Thymus (tissue), 14 donors: ENCODE measurements at places on chromosomes 12 and 14. TPM values are rescaled to one million over a fixed set of nuclear protein-coding genes. Genes with fewer than 3 reads are reported as not detected.

DNAH10 gene
- total RNA-seq = 0.47 TPM

PROX2 gene
- 0.14 TPM for total RNA-seq

ARMH4 gene
- total RNA-seq = 1.6 TPM

GLIPR1L1 gene
- not detected for total RNA-seq

CFAP54 gene
- 0.28 TPM for total RNA-seq

SLC25A47 gene
- not detected for total RNA-seq

DNAAF2 gene
- total RNA-seq = 7.3 TPM

LRP1-AS gene
- total RNA-seq = not detected

NANOG gene
- total RNA-seq = 0.05 TPM

JDP2 gene
- total RNA-seq = 4.3 TPM

OTOGL gene
- 0.42 TPM for total RNA-seq

TAS2R20 gene
- 0.76 TPM for total RNA-seq

FGF6 gene
- not detected for total RNA-seq

GABARAPL1 gene
- total RNA-seq = 19.1 TPM

KRT83 gene
- total RNA-seq = 0.33 TPM

DEGS2 gene
- total RNA-seq = 0.38 TPM

BCL7A gene
- total RNA-seq = 24.3 TPM

GDF3 gene
- total RNA-seq = 0.24 TPM

ESR2 gene
- total RNA-seq = 0.52 TPM

CD27 gene
- total RNA-seq = 42.3 TPM

CERS5 gene
- total RNA-seq = 30.7 TPM

MANSC4 gene
- 0.14 TPM for total RNA-seq

NUBPL gene
- total RNA-seq = 14.2 TPM

PTCSC3 gene
- not detected for total RNA-seq

JAG2 gene
- 8.8 TPM for total RNA-seq

SLC10A1 gene
- not detected for total RNA-seq

ADAMTS20 gene
- 0.09 TPM for total RNA-seq

NR1H4 gene
- 0.05 TPM for total RNA-seq
